ENCODE measurements at places on chromosomes 1 and 21. TPM values are rescaled to one million over a fixed set of nuclear protein-coding genes. Genes with fewer than 3 reads are reported as not detected.

UBE2U gene
- total RNA-seq = not detected

PRAMEF4 gene
- not detected for total RNA-seq

EIF3I gene
- 137 TPM for total RNA-seq

ACTN2 gene
- 0.22 TPM for total RNA-seq

FAM89A gene
- 139 TPM for total RNA-seq

DPT gene
- total RNA-seq = 594 TPM

FAM151A gene
- total RNA-seq = 0.82 TPM

TTC34 gene
- total RNA-seq = 0.75 TPM

KRTAP21-2 gene
- not detected for total RNA-seq

OLFML2B gene
- total RNA-seq = 8.8 TPM

SERTAD4 gene
- total RNA-seq = 0.85 TPM

B3GALT2 gene
- total RNA-seq = 0.65 TPM

CLIC6 gene
- 10.4 TPM for total RNA-seq

LCE2B gene
- total RNA-seq = not detected

B3GALT5 gene
- total RNA-seq = not detected

CHODL gene
- total RNA-seq = not detected

TRAF3IP3 gene
- 10.7 TPM for total RNA-seq

RNU1-1 gene
- total RNA-seq = under 0.01 TPM

TMPRSS2 gene
- 0.19 TPM for total RNA-seq

ALX3 gene
- not detected for total RNA-seq

C1QA gene
- 794 TPM for total RNA-seq

REG4 gene
- not detected for total RNA-seq

CNR2 gene
- total RNA-seq = not detected

NFASC gene
- 2.4 TPM for total RNA-seq

PDPN gene
- total RNA-seq = 6.8 TPM

IER5 gene
- total RNA-seq = 6.4 TPM

BLACAT1 gene
- total RNA-seq = not detected

CFHR5 gene
- total RNA-seq = not detected

SAMD11 gene
- not detected for total RNA-seq

SERINC2 gene
- 11.0 TPM for total RNA-seq

KLHDC8A gene
- not detected for total RNA-seq

PLCH2 gene
- total RNA-seq = 0.22 TPM

ANKRD34A gene
- not detected for total RNA-seq

LCE1E gene
- not detected for total RNA-seq

INSRR gene
- total RNA-seq = not detected

ZNF644 gene
- 63.6 TPM for total RNA-seq

WNT4 gene
- total RNA-seq = not detected

CDC7 gene
- 1.9 TPM for total RNA-seq

S100A16 gene
- 77.2 TPM for total RNA-seq

MEX3A gene
- total RNA-seq = 0.33 TPM

SH2D1B gene
- 0.22 TPM for total RNA-seq

RIPPLY3 gene
- not detected for total RNA-seq

RIMS3 gene
- total RNA-seq = 2.7 TPM
